Posterior vena cava (tissue), 2 donors: ENCODE measurements at places on chromosomes 4 and X. TPM values are rescaled to one million over a fixed set of nuclear protein-coding genes. Genes with fewer than 3 reads are reported as not detected.

SATL1 gene
- not detected for total RNA-seq

PASD1 gene
- not detected for total RNA-seq

GRCh38 chr4:174460684-174461083, 61.6 kb downstream of the HPGD start:
- no peak for DNase-seq

- no peak for DNase-seq
Observed at GRCh38 chrX:13816643-13817627, at the start of gene GPM6B. Gene GPM6B, minus strand, starts transcription at chrX:13817093. Its CDS starts 189 bp downstream, at chrX:13816904.

GRCh38 chr4:90060039-90060438, 67.2 kb upstream of the CCSER1 start:
- DNase-seq = no peak

DNA sequence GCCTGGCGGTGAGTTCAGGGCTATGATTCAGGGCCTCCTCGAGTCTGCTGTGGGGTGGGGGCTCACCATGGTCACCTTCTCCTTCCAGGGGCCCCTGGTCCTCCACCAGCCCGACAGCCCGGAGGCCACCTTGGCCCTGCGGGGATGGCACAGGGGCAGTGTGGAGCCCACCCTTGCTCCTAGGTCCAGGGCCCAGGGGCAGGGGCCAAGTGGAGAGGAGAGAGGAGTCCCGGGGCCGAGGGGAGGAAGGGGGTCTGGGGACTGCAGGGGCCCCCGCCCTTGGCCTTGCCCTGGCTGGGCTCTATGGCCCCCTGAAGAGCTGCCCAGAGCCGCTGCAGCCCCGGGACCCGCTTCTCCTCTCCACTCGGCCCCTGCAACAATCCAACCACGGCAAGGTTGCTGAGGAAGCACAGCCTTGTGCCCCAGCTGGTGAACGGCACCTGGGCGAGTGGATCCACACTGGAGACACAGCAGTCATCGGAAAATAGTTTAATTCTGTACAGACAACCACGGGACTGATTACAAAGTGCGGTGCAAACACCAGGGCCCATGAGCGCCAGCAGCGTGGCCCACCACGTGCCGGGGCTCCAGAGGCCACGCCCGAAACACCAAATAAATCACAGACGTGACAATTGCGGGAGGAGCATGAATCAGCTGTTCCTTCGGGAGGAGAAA, 23.0 kb upstream of the CPLX1 start:
- DNase-seq = no peak

DNA sequence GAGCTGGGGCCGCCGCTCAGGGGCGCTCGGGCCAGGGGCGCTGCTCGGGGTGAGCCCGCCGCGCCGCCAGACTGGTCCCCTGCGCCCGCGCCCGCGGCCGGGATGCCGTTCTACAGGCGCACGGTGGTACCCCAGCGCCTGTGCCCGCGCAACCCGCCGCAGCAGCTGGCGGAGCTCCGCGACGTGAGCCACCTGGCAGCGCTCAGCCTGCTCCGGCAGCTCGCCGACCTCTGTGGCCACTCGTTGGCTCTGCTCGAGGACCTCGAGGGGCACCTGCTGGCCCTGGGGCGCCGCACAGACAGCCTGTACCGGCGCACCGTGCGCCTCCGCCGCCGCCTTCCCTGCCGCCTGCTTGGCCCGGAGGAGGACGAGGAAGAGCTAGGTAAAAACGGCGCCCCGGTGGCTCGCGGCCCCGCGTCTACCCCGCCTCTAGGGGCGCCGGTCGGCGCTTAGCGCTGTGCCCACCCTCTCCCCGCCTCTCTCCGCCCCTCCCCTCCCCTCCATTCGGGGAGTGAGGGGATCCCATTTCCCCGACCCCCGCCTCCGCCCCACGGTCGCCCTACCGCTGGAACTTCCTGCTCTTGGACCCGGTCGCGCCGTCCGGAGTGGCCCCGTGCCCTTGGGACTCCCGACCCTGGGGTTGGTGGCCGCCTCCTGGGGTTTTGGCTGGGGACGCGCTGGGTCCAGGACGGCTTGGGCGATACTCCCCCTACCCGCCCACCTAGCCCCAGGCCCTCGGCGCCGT, 513 bp downstream of the NHSL2 start:
- no peak for DNase-seq
